ENCODE measurements at places on chromosomes 7 and 10.

- DNase-seq: no peak
These were observed 38.7 kb downstream of the PAX2 start for GRCh38 chr10:100784126-100784525.

GRCh38 chr10:131636841-131637724 is 263.7 kb upstream of the PPP2R2D start:
- no peak for DNase-seq

- no peak for DNase-seq
These were observed 99.1 kb upstream of the TMEM168 start for GRCh38 chr7:112889268-112889667.

- no peak for DNase-seq
These were observed 26.9 kb upstream of the ABCA13 start for GRCh38 chr7:48144291-48144768.

GRCh38 chr10:95841661-95842498 is 65.9 kb upstream of the CC2D2B start:
- DNase-seq: no peak

- no peak for DNase-seq
These were observed 58.3 kb upstream of the GTF2I start for GRCh38 chr7:74599244-74599643.

- DNase-seq: peak; percentile 55
These were observed 11.1 kb downstream of the FAM53B start for GRCh38 chr10:124732931-124733570.

DNA sequence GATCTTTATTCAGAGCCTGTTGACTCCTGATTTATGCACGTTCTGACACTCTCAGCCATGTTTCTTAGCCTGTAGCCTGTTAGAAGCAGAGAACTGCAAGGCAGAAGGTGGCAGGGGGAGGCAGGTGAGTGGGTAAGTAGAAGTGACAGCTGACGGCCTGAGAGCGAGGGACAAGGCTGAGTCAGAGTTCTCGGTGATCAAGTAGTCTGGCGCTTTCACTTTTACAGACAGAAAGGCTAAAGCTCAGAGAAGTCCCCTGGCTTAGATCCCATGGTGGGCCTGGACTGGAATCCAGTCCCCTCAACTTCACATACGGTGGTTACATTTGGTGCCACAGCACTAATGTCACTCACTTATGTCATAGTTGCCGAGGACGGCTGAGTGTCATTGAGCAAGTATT is 139.0 kb downstream of the TACC2 start:
- DNase-seq: no peak

GRCh38 chr7:146722986-146723385 is 606.4 kb downstream of the CNTNAP2 start:
- DNase-seq: no peak

- no peak for DNase-seq
These were observed 23.8 kb upstream of the BICC1 start for GRCh38 chr10:58488921-58489320.

- DNase-seq: no peak
These were observed 94.0 kb upstream of the TARP start for GRCh38 chr7:38367301-38367890.

- DNase-seq: no peak
These were observed 180.0 kb upstream of the GHITM start for GRCh38 chr10:83959328-83959727.

DNA sequence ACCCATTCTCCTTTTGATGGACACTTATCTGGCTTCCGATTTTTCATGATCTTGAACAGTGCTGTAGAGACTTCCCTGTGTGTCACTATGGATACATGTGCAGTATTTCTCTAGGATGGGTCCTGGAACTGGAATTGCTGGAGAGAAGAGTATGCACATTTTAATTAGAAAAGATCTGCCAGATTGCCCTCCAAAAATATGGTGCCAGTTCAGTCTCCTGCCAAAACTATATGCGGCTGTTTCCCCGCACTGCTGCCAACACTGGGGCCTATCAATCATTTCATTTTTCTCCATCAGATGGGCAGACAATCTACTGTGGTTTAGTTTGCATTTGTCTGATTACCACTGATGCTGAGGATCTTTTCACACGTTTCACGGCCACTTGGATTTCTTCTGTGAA is 105.0 kb downstream of the SH2D4B start:
- DNase-seq: no peak

GRCh38 chr10:122267849-122268737 is 3.0 kb upstream of the BTBD16 start:
- peak; percentile 41 for DNase-seq

DNA sequence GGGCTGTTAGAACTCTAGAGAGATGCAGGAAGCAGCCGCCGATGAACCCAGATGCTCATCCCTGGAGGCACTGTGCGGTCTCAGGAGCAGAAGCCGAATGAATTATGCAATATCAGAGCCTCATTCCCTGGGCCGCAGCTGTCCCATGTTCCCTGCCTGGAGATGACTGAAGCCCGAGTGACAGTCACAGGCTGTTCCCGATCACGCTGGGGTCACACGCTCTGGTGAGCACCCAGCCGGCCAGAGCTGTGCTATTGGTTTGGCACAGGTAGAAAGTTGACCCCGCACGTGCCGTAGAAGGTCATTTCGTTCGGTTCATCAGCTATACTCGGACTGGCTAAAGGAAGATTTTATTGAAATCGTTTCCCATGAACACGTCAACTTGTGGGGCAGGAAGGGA is 140.5 kb upstream of the SH2B2 start:
- no peak for DNase-seq

GRCh38 chr7:40658729-40659128 is 523.9 kb downstream of the SUGCT start:
- no peak for DNase-seq

GRCh38 chr7:55490099-55490498 is 82.2 kb downstream of the VOPP1 start:
- DNase-seq: no peak

DNA sequence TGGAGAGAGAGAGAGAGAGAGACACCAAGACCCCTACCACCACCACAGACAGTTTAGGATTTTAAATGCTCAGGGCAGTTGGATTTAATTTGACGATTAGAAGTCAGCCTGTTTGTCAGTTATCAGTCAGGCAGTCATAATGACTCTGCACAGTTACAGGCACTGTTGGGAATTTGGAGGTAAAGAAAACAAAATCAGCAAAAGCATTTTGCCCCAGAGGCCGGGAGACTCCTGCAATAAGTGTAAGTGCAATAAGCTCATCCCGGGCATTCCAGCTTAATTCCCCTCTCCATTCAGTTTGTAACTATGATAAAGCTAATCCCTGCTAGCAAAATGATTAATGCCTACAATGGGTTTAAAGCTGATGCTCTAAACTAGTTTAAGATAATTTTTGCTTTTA is 13.5 kb downstream of the SEMA3C start:
- DNase-seq: no peak

GRCh38 chr7:1418505-1419309 is 40.6 kb downstream of the MICALL2 start:
- no peak for DNase-seq

GRCh38 chr7:150363872-150364271 is 4.8 kb upstream of the REPIN1 start:
- no peak for DNase-seq

DNA sequence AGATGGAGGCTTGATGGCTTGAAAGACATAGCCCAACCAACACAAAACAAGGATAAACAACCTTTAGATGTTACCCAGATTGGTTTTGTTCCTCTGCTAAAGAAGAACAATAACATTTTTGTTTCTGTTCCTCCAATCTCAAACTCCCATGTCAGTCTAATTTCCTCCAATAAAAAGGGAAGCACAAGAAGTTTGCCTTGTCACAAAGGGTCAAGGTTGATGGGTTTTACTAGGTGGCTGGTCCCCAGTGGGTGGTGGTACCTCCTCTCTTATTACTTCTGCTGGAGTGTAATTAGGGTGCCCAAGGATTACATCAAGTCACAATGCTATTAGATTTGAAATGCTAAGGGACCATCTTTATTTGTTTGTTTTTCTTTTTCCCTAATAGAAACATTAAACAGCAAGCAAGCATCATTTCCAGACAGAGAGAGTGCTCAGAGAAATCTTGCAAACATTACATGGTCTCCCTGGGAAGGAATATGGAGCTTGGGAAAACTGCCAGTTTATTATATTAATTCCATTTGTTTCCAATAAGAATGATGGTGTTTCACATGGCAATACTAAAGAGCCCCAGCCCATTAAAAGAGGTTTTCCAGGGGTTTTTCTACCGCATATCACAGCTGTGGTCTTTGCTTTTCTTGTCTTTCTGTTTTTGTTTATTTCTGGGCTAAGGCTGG is 78.3 kb upstream of the AOAH start:
- no peak for DNase-seq
